Spinal cord (tissue), 10 donors: ENCODE measurements at places on chromosomes 11 and 22.

DNA sequence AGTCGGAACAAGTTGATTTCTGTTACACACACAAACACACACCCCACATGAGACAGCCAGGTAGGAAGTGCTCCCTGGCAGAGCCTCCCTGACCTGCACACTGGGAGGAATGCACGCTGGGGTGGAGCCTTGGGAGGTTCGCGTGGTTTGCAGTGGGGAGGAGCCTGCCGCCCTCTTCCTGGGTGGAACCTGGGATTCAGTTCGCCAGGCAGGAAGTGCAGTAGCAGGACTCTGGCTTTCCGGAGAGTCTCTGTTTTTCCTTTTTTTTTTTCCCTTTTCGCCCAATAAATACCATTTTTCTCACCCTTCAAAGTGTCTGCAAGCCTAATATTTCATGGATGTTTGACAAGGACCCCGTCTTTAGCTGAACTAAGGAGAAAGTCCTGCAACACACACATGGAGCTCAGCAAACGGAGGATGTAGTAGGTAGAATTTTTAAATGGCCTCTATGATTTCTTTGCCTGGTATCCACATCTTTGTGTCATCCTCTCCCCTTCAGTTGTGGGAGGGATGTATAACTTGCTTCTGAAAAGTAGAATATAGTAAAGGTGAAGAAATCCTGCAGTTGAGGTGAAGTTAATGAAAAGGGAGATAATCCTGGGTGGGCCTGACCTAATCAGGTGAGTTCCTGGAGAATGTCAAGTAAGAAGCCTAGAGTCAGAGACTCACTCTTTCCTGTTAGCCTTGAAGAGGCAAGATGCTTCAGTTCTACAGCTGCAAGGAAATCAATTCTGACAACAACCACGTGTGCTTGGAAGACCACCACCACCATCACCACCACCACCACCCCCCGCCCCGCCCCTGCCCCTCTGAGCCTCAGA lies 72.9 kb downstream of the PIWIL4 start:
- H3K27ac ChIP-seq = no peak overlapping the region
- DNase-seq = no peak
- no peaks in the 10 kb centered on the region for H3K4me1 ChIP-seq

GRCh38 chr22:48015701-48016100 lies 1253.3 kb downstream of the TBC1D22A start:
- no peak for DNase-seq
- no peaks in the 10 kb centered on the region for H3K36me3 ChIP-seq
- H3K4me1 ChIP-seq = peaks cover 5% of the 10 kb centered on the region

GRCh38 chr11:16881074-16881709 lies 133.0 kb downstream of the PLEKHA7 start:
- H3K27me3 ChIP-seq = no peaks in the 10 kb centered on the region
- H3K27ac ChIP-seq = no peak overlapping the region
- peaks cover 7% of the 10 kb centered on the region for H3K4me1 ChIP-seq
- no peak overlapping the region for H3K4me3 ChIP-seq
- H3K36me3 ChIP-seq = no peaks in the 10 kb centered on the region
- peak; percentile 60 for DNase-seq

DNA sequence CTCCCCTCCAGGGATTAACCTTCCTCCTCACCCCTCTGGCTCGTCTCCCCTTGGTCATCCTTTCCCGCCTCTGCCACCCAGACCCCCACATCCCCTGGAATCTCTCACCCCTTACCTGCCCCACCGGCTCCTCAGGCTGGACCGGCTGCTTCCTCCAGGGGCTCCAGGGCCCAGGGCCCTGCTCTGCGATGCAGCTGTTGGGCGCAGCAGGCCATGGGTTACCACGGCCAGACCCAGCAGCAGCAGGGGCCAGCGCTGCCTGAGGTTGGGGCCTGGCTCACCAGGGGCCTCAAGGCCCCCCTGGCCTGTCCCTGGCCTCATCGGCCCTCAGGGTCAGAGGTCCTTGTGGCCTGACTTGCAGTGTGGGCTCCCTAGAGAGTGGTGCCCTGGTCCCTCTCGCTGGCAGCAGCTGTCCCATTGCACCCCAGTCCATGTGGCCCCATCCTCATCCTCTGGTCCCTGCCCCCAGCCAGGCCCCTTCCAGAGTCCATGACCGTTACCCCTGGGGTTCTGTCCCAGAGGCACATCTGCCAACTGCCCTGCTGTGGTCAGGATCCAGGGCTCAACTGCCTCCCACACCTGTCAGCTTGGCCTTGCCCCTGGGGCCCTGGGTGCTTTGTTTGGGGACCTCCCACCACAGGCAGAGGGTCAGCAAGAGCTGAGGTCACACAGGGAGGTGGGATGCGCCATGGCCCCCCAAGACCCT lies at the start of gene IGLL1:
IGLL1 (minus strand) TSS at position 421 of the 706 bp plus-strand sequence; CDS start at position 321, 100 bp downstream.
- H3K4me3 ChIP-seq = no peak within 1 kb of the TSS
- H3K36me3 ChIP-seq = peaks cover 7% of the 10 kb centered on the region
- H3K4me1 ChIP-seq = no peaks in the 10 kb centered on the region
- DNase-seq = no peak
- no peak within 1 kb of the TSS for H3K27ac ChIP-seq

DNA sequence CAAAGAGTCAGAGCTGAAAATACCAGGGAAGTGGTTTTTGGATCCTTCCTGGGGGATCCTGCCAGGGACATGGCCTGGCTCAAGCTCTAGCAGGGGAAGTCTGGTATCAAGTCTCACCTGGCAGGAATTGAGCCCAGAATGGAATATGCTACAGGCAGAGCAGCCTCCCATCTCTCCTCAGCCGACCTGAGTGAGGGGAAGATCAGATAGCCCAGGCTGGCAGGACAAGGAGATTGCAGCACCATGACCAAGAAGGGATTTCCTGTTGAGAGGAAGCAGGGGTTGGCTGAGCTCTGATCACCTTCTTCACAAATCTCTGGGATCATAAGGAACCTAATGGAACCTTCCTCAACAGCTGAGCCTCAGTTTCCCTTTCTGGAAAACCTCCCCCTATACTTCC lies 13.0 kb downstream of the OAF start:
- peaks cover 15% of the 10 kb centered on the region for H3K36me3 ChIP-seq
- H3K27ac ChIP-seq = no peak overlapping the region
- H3K27me3 ChIP-seq = peaks cover 3% of the 10 kb centered on the region
- H3K4me3 ChIP-seq = no peak overlapping the region

DNA sequence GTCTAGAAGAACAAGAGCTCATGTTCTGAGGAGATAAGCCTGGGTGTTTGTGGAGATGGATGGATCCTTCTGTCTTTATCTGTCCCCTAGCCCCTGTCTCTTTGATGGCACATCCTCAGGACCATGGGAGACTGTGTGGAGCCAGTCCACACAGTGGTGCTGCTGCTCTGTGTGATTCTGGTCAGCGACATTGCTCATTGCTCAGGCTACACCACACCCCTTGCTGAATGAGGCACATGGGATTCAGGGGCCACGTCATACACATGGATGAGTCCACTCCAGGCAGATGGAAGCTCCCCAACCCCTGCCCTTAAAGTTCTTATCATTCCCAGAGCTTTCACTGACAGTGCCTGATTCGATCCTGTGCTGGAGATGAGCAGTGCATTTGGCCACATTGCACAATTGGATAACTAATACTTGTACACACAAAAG lies 222.2 kb downstream of the NAV2 start:
- peaks cover 11% of the 10 kb centered on the region for H3K4me1 ChIP-seq
- DNase-seq = no peak
- no peak overlapping the region for H3K4me3 ChIP-seq
- H3K36me3 ChIP-seq = peaks cover 18% of the 10 kb centered on the region
